Erythroblast (primary cell): ENCODE measurements at places on chromosomes 4 and X.
A peak's percentile ranks its signal among the peaks of the same experiment; 100 is the strongest.

- DNase-seq, result no peak
Measured at GRCh38 chr4:101669138-101669831, 121.2 kb upstream of the BANK1 start.

GRCh38 chr4:17057035-17057434 lies 158.6 kb upstream of the LDB2 start:
- DNase-seq, result no peak

DNA sequence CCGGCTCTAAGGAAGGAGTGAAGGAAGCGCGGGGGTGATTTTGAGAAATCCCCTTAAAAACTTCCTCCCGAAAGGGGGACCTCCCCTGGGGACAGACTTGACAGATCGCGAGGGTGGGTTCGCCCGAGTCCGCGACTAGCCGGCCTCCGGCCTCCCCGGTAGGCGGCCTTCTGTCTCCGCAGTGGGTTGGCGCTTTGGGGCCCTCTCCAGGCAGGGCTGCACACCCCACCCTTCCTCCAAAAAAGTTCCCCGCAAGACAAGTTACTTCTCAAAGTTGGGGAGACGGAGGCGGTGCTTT lies 24.8 kb downstream of the HOPX start:
- DNase-seq, result peak; percentile 7

DNA sequence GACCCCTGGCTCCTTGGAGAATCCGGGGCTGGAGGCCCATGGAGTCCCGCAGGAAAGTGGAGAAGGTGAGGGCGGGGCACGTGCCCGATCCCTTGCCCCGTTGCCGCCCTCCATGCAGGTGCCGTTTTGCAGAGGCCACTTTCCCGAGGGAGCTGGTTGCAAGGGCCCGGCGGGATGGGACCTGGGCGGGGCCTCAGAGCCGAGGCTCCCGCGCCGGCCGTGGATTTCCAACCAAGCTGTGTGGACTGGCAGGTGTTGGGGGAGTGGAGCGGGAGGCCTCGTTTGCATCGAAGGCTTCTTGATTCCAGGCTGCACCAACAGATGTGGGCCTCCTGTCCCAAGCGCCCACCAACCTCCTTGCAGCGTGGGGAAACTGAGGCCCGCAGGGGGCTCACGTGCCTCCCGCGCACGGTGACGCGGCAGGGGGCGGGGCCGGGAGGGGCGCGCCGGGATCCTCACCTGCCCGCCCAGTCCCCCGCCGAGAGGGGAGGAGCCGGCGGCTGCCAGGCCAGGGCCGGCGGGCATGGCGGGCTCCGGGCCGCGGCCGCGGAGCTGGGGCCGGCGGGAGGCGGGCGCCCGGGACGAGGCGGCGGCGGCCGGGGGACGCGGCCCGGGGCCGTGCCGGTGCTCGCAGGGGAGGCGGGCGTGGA lies 24.9 kb downstream of the SH3BP2 start:
- DNase-seq, result no peak

GRCh38 chrX:149003863-149004660 lies 501.0 kb downstream of the IDS start:
- no peak for DNase-seq

DNA sequence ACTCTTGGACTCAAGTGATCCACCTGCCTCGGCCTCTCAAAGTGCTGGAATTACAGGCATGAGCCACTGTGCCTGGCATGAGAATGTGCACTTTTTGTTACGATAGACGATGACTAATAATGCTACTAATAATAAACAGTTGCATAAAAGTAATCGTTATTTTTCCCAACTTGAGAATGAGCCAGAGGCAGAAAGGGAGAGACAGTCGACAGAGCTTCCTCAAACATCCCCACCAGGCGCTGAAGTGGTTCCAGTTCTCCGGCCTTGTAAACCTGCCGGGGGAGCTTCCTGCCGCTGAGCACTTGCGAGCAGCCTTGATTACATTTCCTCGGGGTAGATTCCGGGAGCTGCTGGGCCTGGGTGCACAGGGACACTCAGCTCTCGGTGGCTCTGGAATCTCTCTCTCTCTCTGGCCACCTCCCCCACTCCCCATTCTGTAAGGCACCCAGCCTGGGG lies 8.9 kb upstream of the HTRA3 start:
- DNase-seq, result no peak

GRCh38 chr4:138507522-138507921 lies 265.4 kb upstream of the SLC7A11 start:
- DNase-seq, result no peak

DNA sequence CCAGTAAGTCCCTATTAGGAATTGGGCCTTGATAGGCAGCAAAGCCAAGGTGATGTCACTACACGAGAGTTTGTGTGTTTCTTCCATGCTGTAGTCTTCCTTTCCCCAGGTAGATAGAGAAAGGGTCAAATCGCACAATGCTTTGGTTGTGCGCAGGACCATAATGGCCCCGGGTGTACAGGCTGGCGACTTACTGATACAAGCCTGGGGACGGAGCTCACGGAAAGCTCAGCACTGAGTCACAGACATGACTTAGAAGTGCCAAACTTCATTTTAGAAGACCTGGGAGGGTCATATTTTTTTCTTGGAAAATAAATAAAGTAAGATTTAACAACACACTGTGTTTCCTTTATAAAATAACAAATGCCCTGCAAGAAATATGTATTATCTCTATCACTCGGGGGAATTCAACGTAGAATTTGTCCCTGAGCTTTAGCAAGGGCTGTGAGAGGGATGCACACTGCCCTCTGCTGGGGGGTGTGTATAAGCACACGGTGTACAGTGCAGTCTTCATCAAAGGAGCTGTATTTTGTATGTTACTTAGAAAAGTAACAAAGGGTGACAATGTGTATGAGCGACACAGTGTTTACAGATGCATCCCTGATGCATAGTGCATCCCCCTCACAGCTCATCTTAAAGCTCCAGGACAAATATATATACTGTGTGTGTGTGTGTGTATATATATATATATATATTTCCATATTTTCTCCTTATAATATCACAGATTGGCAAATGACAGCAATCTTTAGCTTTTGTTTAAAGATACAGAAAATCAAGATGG lies 254.5 kb upstream of the VEGFC start:
- peak; percentile 64 for DNase-seq

- no peak for DNase-seq
Measured at GRCh38 chr4:126071346-126072333, 756.9 kb downstream of the FAT4 start.
